ENCODE measurements at places on chromosomes 12 and 14.

- no peak for DNase-seq
Measured at GRCh38 chr14:103699261-103699661, 16.0 kb downstream of the XRCC3 start.

GRCh38 chr12:98817742-98818141 lies 172.7 kb downstream of the APAF1 start:
- DNase-seq, result no peak

DNA sequence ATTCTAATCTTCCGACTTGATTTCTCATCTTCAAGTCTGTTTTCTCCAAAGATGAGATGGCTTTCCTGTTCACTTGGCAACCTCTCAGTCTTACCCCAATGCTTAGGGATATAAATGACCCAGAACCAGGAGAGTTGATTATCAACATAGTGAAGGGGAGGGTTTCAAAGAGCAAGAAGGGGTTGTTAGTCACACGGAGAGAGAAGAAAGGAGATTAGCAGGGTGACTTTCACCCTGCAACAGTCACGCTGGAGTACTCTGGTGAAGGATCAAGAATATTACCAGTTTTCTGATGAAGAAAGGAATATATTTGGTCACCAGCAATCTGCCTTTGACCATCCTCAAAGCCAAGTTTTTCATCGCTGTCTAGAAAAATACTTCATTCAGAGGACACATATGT lies at the start of gene TMEM52B:
TSS of gene TMEM52B (plus strand) at position 212 of the 400 bp plus-strand sequence. CDS start 543 bp downstream, outside the sequence.
- no peak for DNase-seq

DNA sequence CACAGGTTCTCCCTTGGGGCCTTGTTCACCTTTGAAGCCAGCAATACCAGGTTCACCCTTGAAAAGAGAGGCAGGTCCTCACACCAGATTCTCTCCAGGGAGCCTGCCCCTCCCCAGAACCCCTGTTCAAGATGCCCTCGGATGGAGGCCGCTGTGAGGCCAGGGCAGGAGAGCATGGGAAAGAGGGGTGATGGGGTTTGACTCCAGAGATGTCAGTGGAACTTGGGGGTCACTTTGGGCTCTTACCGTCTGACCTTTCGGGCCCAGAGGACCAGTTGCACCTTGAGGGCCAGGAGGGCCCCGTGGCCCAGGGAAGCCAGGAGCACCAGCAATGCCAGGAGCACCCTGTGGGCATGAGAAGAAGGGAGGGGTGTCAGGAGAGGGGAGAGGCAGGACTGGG lies 17.4 kb downstream of the COL2A1 start:
- no peak for DNase-seq

- DNase-seq, result peak; percentile 76
Measured at GRCh38 chr12:123062681-123063486, 82.4 kb downstream of the ARL6IP4 start.

GRCh38 chr14:42541535-42542001 lies 934.9 kb downstream of the LRFN5 start:
- no peak for DNase-seq

DNA sequence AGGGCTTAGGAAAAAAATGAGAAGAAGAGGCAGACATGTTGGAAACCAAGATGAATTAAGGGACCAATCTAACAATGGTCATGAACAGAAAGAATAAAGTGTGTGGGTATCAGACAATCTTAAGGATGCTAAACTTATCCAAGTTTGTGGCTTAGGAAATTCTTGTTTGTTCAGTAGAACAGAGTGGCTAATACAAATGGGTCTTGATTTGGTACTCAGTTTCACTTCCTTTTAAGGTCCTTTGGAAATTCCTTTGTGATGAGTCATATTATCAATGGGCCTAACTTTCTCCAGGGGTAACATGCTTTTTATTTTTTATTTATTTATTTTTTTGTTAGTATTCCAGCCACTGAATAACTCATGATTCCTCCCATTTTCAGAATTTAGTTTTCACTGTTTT lies 1154.7 kb upstream of the FLRT2 start:
- DNase-seq, result no peak

- DNase-seq, result no peak
Measured at GRCh38 chr12:72790273-72790672, 518.1 kb downstream of the TRHDE start.

- peak; percentile 74 for DNase-seq
Measured at GRCh38 chr12:9707864-9708808, 24.8 kb downstream of the CLECL1 start.

DNA sequence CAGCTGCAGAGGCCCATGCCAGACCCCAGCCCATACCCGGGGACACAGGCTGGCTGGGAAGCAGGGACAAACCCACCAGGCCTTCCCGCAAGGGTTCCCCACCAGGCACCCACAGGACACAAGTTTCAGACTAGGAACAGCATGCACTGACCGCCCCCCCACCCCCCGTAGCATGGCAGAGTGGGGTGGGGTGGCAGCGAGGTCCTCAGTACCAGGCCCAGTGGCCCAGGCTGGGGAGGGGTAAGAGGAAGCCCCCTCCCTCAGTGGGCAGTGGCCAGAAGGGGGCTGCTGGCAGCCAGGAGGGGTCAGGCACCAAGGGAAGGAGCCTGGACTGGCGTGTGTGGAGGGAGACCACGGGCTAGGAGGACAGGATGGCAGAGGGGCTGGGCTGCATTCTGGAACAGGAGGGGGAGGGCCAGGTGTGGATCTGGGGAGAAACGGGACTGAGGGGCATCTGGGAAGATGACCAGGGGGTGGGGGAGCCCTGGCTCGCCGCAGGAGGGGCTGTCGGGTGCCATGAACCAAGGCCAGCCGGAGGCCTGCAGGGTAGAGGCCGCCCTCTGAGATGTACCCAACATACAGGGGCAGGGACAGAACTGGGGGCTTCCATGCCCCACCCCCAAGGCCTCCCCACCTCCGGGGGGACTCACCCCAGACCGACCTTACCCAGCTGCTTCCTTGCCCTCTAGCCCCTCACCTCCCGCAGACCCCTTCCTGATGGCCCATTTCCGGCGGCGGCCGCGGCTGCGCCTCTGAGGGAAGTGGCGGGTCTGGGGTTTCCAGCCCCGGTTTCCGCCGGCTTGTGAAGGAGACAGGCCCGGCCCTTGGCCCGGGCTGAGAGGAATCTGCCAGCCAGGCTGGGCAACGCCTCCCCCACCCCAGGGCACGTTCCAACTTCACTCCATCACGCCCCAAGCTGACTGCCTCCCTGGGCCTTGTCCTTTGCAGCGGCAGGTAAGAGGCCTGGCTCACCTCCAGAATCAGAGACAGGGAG lies 5.6 kb upstream of the JAG2 start:
- peak; percentile 57 for DNase-seq

DNA sequence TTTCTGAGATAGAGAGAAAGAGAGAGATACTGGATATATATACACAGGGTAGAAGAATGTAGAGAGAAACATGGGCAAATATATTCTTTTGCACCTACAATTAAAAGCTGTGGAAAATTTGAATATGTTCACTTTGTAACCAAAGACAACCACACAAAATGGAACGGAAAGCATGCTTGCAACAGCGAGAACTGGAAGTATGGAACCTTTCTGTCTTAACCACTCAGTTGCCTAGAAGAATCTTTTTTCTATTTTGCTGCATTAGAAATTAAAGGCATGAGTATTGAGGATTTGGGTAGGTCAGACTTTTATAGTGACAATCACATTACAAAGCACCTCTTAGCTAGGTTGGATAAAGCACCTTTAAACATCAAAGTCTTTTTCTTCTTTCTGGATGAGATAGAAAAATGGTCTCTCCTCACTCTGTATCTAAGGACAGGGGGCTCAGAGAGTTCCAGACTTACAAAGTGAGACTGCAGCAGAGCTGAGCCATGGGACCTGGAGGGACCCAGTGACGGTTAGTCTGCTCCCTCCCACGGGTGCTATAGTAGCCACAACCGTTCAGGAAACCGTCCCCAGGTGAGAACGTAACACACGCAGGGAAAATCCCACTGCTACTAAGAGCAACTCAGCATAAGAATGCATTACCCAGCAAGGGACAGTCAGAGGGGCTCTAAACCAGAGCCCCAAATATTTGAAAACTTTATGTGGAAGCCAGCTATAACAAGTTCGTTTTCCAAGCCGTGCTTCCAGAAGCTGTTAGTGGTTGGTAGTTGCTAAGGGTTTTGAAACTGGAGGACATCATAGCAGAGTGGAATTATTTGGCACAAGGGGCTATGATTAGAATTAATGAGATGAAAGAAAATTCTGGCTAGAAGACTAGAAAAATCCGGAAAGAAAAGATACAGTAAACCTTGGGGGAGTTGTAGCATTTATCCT lies 97.1 kb downstream of the DAD1 start:
- DNase-seq, result no peak

DNA sequence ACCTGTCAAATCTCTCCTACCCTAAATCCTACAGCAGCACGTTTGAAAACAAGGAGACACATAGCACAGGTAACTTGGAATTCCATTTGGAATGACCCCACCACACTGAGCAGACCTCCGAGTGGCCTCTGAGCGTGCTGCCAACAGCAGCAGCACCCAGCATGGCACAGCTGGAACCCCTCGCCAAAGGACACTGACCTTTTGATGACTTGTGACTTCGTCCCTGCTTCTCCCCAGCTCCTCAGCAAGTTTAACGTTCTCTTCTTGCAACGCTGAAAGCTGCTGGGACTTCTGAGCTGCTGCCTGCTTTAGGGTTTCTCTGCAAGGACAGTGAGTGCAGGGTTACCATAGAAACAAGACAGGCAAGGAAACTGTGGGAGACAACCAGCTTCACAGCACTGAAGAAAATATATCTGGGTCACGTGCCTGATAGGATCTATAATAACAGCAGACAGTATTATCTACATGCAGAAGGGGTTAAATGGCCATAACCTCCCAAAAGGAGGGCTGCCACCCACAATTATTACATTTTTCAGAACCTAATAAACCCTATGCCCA lies 43.3 kb upstream of the VPS33A start:
- no peak for DNase-seq

GRCh38 chr14:25944020-25944419 lies 653.8 kb downstream of the NOVA1 start:
- no peak for DNase-seq

- no peak for DNase-seq
Measured at GRCh38 chr14:68468437-68469207, 324.2 kb downstream of the ZFP36L1 start.

DNA sequence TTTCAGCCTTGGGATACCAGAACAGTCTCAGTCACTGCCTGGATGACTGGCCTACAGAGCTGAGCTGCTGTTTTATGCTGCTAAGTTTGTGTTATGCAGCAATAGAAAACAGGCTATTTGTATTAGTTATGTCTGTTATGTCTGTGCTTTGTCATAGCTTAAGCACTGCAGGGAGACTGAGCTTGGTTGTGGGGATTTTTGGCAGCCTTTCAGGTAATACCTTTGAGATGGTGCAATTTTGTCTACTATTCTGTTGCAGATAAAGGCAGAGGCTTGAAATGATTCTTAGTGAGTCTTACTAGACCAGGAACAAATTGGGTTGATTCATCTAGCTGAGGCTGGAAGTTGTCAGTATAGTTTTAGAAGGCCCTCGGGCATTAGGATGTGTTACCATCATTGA lies 201.3 kb upstream of the RBM19 start:
- DNase-seq, result no peak

DNA sequence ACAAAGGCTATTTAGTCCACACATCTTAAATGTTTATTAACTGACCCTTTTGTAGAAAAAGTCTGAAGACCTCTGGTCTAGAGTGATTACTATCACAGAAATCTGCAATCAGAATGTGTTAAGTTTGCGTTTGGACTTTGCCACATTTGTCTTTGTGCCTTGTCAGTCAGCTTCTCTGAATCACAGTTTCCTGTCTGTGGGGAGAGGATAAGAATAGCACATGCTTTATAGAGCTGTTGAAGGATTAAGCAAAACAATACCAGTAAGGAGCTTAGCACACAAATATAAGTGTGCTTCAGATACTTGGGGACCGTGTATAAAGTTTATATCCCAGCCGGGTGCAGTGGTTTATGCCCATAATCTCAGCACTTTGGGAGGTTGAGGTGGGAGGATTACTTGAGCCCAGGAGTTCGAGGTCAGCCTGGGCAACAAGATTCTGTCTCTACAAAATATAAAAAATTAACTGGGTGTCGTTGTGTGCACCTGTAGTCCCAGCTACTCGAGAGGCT lies 63.0 kb upstream of the BTG1 start:
- peak; percentile 54 for DNase-seq

Measured in common myeloid progenitor, CD34-positive (primary cell).